ENCODE measurements at places on chromosomes 7 and 10.

DNA sequence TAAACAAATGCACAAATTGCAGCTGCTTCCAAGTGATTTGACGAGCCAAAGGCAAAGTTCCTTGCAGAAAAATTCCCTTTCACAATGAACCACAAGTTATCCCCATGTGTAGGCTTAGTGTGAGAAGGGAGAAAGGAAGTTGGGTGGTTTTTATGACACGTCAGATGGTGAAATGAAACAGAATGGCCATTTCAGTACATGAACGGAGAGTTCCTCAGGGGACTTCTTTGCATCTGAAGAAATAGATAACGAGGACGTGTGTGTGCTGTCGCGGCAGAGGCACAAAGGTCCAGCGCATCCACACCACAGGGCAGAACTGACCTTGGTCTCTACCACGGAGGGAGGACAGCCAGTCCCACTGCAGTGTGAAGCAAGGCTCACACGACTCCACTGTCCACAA is 135.9 kb downstream of the PAXIP1 start:
- DNase-seq, result no peak

GRCh38 chr7:150755473-150756099 is 18.4 kb downstream of the GIMAP5 start:
- no peak for DNase-seq

GRCh38 chr7:107953924-107954303 is 49.0 kb downstream of the LAMB1 start:
- DNase-seq, result no peak

- DNase-seq, result no peak
Observed at GRCh38 chr10:31972519-31973041, 43.9 kb upstream of the ARHGAP12 start.

- DNase-seq, result no peak
Observed at GRCh38 chr10:36666451-36666850, 458.9 kb upstream of the ANKRD30A start.

DNA sequence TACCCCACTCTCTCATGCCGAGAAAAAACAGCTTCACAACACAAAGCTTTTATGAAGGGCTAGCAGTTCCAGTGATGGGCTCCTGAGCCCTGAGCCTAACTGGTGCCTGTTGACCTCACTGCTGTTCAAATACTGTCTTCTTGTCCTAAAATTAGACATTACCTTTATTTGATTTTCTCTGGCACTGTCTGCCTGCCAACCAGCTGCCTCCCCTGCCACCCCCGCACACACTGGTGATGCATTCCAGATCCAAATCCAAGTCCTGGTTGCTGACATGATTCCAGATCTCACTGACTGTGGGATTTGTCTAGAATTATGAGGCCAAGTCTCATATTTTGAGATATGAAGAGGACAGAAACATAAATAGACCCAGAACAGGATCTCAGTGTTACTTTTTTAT is 816.2 kb downstream of the NRG3 start:
- DNase-seq, result no peak

- no peak for DNase-seq
Observed at GRCh38 chr7:158268816-158269535, 318.6 kb downstream of the PTPRN2 start.

DNA sequence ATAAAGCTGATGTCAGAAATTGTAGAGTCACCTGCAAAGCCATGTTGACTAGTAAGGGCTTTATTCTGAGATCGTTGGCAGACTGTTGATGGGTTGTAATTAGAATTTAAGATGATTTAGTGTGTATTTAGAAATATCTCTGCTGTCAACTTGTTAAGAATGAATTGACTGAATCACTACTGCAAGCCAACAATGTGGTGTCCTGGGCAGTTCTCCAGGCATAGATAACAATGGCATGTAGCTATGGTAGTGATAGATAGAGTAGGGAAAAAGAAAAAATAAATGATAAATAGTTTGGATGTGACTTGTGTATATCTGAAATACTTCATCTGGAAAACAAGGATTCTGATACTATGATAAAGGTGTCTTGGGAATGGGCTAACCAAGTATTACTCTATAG is 640.2 kb downstream of the ARL4A start:
- no peak for DNase-seq

GRCh38 chr10:48602401-48603135 is 2.3 kb downstream of the ARHGAP22 start:
- no peak for DNase-seq

DNA sequence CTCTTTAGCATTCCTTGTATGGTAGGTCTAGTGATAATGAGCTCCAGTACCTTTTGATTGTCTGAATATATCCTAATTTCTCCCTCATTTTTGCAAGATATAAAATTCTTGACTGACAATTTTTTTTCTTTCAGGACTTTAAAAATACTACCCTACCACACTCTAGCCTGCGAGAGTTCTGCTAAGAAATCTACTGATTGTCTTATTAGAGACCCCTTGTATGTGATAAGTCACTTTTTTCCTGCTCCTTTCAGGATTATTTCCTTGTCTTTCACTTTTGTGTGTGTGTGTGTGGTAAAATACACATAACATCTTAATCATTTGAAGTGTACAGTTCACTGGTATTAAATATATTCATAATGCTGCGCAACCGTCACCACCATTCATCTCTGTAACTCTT is 68.7 kb upstream of the PPP1R9A start:
- DNase-seq, result no peak

GRCh38 chr10:62384447-62385081 is 10.4 kb downstream of the ZNF365 start:
- no peak for DNase-seq

DNA sequence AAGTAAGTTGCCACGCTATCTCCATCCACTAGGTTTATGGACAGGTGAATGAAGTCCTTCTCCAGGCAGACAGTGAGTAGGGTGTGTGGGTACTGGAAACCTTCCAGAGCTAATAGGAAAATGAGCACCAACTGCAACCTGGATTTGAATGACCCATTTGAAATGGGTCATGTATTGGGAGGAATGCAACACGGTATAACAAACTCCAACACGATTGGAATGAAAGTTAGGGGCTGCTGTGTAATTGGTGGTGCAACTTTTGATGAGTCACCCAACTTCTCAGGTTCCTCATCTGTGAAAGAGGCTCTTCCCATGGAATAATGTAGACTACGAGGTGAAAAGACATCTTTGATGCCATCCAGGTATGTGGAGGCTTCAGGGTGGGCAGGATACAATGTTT is 241.4 kb upstream of the PODXL start:
- no peak for DNase-seq

GRCh38 chr7:1505731-1506550 is 1.8 kb upstream of the INTS1 start:
- no peak for DNase-seq

- no peak for DNase-seq
Observed at GRCh38 chr7:94787285-94787684, 120.1 kb upstream of the PPP1R9A start.

DNA sequence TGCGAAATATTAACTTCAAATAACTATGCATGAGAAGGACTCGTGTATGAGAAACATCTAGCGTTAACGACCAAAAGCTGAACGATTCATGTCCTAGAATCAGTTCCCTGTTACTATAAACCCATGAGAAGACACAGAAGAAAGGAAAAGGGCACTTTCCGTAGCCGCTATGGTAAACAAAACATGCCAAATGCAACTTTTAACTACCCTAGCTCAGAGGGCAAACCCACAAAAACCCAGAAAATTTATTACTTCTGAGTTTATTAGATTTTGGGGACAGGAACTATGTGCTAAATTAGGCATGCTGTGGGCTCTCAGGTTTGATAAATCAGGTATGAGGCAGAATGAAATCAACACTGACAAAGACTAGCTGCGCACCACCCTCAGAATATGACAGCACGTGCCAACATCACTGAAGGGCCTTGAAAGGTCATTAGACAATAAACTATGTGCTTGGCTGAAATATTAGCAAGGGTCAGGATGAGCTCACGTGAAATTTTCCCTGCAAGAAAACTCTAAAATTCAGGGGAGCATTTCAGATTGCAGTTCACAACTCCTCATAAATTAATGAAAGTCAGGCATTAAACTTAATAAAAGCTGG is 102.6 kb downstream of the GLI3 start:
- no peak for DNase-seq

- DNase-seq, result no peak
Observed at GRCh38 chr7:48781752-48782151, 142.6 kb upstream of the CDC14C start.

DNA sequence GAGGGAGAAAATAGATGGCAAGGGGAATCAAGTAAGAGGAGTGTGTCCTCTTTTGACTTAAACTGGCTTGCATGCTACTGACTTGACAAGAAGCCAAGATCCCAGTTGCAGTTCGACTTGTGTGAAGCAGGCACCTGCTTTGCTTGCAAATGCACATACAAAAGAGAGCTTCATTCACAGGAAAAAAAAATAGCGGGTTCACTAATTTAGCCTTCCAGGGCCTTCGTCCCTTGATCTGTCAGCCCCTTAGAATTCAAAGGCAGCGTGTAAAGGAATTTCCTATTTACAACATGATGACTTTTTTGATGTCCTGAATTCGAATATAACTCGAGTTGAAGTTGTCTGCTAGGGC is 192.1 kb downstream of the CELF2 start:
- no peak for DNase-seq

GRCh38 chr7:127514499-127514898 is 70.9 kb downstream of the GCC1 start:
- no peak for DNase-seq

GRCh38 chr10:23202779-23203178 is 10.7 kb downstream of the PTF1A start:
- no peak for DNase-seq

DNA sequence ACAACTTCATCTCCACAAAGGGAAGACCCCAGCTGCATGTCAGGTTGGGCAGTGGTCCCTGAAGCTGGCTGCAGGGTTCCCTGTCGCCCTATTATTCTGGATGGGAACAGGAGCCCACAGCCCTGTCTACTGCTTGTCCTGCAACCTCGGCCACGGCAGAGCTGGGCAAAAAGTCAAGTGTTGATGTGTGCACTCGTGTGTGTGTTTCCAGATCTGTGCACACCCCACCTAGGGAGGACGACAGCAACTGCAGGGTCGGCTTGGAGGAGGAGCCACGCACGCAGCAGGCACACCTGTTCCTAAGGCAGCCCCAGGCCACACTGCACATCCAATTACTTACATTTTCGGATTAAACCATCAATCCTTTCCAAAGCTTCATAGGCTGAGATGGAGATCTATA is 23.6 kb downstream of the PITRM1 start:
- no peak for DNase-seq

- DNase-seq, result no peak
Observed at GRCh38 chr10:73503037-73503436, 7.2 kb upstream of the PPP3CB start.

DNA sequence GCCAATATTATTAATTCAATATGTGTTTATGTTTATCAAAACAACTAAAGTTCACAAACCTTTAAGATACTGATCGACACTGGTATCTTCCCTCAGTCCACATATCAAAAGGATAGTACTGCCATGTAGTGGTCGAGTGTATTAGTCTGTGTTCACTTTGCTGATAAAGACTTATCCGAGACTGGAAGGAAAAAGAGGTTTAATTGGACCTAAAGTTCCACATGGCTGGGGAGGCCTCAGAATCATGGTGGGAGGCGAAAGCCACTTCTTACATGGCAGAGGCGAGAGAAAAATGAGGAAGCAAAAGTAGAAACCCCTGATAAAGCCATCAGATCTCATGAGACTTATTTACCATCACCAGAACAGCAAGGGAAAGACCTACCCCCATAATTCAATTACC is 325.4 kb upstream of the PHF14 start:
- no peak for DNase-seq

Measured in HS-27A (cell line).